ENCODE measurements at places on chromosomes 3 and 15. TPM values are rescaled to one million over a fixed set of nuclear protein-coding genes. Genes with fewer than 3 reads are reported as not detected.
A peak's percentile ranks its signal among the peaks of the same experiment; 100 is the strongest.

DNA sequence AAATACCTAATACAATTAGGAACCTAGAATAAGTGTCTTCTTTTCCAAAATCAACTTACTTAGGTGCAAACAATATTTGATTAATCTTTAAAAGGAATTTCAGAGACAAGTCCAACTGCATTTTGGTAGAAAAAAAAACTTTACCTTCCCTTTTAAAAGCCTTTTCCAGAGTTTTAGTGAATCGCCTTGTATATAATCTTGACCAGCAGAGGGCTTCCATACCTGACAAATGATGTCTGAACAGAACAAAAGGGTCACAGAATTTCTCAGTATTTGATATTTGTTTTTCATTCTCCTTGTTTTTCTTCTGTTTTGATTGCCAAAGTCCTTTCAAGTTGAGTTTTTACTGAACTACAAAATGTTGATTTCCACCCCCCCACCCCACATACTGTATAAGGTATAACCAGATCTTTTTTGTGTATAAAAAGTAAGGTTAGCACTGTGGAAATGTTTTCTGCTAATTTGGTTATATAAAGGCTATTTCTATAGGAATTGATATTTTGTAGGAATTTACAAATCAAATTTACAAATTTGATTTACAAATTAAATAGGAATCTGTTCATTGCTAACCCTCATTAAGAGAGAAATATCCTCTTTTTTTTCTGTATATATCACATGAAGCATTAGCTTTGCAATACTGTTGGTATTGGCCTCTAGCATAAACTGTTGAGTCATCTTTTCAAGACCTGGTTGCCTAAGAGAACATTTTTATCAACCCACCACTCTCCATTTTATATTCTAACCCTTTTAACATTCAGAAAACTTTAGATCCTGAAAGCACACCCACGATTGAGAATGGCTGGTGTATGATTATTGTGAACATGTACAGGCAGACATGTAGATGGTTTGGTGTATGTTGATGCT, 464.1 kb upstream of the RARB start:
- peak; percentile 24 for DNase-seq

GRCh38 chr3:16122155-16122554, 52.3 kb upstream of the GALNT15 start:
- DNase-seq, result no peak

DNA sequence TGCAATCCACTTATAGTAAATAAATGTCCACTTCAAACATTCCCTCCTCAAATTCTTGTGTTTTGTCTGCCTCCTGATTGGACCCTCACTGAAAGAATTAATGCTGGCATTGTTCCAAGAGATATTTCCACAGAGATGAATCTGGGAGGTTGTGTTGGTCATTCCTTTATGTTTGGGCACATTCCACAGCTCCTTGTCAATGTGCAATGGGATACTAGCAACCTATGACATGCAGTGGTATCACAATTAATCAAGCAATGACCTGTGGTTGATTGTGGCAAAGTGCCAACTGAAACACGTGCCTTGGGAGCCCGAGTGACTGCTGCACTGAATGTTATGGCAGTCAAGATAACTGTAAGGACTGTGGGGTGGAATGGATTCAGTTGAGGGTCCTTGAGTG, 55.0 kb upstream of the SNRPN start:
- no peak for DNase-seq

The SATB1 gene
- 141 TPM for total RNA-seq

GRCh38 chr15:98203872-98204660, 243.6 kb downstream of the ARRDC4 start:
- DNase-seq, result no peak

- DNase-seq, result no peak
Observed at GRCh38 chr3:11172096-11172690, 17.9 kb downstream of the HRH1 start.

The CLDN18 gene
- total RNA-seq, result not detected

The SYNPR gene
- under 0.01 TPM for total RNA-seq

The CAPN7 gene
- total RNA-seq, result 25.6 TPM

DNA sequence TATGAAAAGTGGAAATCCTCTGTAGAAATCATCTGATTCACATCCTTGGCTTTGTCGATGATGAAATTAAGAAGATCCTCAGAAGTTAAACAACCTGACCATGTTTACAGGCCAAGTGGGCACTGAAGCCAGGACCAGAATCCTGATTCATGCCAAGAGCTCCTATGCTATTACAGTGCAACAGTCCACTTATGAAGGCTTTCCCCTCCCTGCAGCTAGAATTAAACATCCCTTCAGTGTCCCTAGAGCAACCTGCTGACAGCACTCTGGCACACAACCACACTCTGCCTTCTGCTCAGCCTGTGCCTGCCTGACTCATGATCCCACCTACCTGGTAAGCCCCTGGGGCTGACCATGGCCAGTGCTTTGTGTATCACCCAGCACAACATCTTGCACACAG, 33.8 kb downstream of the TXNRD3 start:
- no peak for DNase-seq

- no peak for DNase-seq
Observed at GRCh38 chr15:57033715-57034439, 115.4 kb downstream of the TCF12 start.

The POPDC2 gene
- 0.54 TPM for total RNA-seq

DNA sequence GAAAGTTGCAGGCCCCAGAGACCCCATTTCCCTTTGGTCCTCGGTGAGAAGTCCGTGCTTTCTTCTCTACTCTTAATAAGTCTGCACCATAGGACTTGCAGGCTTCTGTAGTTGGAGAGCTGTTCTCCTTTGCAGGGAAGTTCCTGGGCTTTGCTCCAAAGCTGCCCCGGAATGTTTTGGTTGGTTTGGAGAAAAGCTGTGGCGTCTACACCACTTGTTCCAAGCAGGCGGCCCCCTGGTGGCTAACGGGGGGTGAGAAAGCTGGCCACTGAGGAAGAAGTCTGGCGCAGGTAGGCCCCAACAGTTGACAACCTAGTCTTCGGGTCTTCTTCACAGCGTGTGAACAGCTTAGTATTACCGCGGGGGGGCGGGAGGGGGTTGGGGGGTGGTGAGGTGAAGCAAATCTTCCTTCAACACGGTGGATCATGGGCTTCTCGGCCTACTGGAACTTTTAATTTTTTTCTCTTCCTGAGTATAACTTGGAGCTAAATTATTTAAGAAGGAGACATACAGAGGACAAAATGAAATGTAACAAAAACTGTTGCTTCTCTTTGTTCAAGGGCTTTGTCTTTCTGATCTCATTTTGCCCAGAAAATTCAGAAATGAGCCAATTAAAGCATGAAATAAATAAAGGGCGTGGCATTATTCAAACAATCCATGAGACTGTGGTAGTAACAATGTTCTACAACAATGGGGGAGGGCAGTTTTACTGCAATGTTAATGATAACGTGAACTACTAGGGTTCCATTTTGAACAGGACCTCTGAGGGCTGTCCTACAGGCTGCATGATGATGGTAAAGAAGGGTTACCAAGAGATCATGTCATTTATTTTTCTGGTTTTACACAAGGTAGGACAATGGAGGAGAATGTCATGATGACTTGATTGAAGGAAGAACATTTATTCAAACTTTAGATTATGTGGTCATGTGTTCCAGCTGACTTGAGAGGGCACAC, 2.2 kb upstream of the THRB start:
- DNase-seq, result peak; percentile 68

DNA sequence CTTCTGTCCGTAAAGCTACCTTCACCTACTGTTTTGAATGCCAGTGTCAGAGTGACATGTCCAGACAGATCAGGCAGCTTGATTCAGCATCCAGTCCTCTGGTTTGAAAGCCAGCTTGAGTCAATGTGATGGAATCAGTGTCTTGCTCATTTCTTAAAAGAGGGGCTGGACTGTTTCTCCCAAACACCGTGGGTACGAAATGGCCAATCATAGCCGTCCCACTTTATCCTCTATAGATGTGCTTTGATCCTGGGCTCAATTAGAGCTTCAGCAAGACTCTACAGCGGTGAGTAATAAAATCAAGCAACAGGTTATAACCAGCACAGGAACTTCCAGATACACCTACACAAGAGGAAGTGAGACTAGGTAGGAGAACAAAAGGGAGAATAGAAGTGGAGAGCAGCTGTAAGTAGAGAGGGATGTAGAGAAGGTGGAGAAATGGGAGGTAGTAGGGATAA, 17.0 kb upstream of the OR5K1 start:
- DNase-seq, result no peak

DNA sequence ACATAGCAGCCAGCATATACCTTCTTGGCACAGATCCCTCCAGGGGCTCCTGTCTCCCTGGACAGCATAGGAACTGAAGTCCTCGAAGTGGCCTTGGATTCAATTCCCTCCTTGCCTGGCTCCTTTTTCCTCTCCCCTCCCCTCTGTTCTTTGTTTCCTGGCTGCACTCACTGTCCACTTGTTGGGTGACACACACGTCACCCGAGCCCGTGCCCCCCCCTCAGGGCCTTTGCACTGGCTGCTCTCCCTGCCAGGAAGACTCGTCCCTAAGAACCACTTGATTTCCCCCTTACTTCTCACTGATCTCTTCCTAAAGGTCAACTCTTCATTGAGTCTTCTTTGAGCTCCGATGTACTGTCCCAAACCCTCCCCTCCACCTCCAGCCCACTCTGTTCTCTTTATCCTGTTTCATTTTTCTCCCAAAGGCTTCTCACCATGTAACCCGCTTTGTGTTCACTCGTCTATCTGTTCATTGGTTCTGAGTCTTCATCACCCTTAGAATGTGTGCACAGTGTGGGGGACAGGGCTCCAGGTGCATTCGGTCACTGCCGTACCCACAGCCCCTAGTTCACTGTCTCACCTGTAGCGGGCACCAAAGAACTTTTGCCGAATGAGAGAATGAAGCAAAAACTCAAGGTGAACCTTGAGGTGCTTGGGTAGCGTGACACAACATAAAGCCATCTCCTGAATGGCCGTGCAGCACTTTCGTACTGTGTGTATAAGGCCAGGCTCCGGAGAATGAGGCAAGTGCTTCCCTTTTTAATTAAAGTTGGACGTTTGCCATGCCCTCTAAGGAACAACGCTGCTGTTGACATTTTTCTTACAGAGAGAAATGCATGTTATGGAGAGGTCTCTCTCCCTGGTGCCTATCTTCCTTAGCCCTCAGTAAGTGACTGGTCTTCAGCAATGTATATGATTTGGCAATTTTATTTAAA, 74.0 kb downstream of the CHRNA7 start:
- DNase-seq, result peak; percentile 67

The KCNMB3 gene
- 1.3 TPM for total RNA-seq

DNA sequence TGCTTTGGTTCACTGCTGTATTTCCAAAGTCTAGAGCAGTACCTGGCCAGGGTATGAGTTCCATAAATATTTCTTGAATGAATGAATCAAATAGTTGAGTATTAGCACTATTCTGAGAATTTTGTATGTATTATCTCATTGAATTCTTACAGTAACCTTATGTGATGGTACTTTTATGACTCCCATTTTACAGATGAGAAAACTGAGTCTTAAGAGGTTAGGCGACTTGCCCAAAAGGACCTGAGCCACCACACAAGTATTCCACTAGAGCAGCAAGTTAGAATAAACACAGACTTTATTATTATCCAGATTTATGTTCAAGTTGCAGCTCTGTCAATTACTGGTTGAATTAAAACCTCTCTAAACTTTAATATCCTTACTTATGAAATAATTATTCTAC, 29.4 kb downstream of the CRTC3 start:
- DNase-seq, result no peak

The SCAANT1 gene
- not detected for total RNA-seq

The HOMER2 gene
- 14.8 TPM for total RNA-seq
